Aorta (tissue), 5 donors: ENCODE measurements at places on chromosomes 6 and 20. TPM values are rescaled to one million over a fixed set of nuclear protein-coding genes. Genes with fewer than 3 reads are reported as not detected.
A peak's percentile ranks its signal among the peaks of the same experiment; 100 is the strongest.

GRCh38 chr6:168867247-168868102 lies 386.2 kb downstream of the THBS2 start:
- no peak for DNase-seq

- DNase-seq = no peak
Measured at GRCh38 chr6:44668391-44668930, 281.0 kb downstream of the CDC5L start.

DNA sequence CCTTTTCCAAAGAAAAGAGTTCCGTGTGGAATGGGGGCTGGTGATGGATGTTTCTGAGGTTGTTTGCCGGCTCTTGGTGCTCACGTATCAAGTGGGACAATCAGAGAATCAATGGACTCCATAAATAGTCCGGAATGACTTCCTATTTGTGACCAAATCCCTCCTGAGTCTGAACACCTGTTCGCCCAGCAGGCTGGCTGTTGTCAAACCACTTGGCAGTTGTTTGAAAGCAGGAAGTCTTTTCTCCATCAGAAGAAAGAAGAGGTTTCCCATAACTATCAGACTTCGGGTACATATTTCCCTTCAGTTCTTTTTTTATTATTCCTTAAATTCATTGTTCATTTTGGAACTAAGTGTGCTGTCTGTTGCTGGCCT lies 154.7 kb upstream of the RIN2 start:
- no peak for DNase-seq

GRCh38 chr6:111841822-111842221 lies 31.4 kb downstream of the FYN start:
- DNase-seq = no peak

GRCh38 chr6:105344881-105345370 lies 58.0 kb downstream of the PREP start:
- DNase-seq = no peak

DNA sequence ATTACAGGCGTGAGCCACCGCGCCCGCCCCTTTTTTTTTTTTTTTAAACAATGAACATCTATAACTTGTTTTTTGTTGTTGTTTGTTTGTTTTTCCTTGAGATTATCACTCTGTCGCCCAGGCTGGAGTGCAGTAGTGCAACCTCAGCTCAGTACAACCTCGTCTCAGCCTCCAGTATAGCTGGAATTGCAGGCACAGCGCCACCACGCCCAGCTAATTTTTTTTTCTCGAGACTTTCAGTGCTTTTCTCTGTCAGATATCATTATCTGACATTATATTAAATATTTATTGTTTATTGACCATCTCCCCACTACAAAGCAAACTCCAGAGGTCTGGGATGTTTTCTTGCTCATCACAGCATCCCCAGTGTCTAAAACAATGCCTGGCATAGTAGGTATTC lies 2.3 kb upstream of the DLK2 start:
- peak; percentile 11 for DNase-seq

DNA sequence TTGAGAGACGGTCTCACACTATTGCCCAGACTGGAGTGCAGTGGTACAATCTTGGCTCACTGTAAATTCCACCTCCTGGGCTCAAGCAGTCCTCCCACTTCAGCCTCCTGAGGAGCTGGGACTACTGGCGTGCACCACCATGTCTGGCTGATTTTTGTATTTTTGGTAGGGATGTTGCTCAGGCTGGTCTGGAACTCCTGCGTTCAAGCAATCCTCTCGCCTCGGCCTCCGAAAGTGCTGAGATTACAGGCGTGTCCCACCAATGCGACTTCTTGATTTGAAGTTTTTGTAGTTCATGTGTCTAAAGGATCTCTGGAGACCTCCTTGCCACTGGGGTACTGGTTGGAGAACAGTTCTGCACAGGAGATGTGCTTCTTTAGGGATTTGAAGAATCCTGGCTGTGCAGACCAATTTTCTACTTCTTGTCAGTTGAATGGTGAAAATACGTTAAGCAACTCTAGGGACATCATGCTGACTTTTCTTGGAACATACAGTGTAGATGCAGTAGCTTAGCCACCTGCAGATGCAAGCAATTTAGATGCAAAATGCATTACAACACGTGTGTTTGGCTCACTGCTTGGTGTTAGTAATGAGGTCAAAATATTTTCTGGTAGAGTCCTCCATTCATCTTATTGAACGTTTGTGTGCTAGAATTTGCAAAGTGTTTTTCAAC lies 28.2 kb downstream of the SYTL3 start:
- no peak for DNase-seq

The TCF21 gene
- 0.63 TPM for polyA plus RNA-seq

DNA sequence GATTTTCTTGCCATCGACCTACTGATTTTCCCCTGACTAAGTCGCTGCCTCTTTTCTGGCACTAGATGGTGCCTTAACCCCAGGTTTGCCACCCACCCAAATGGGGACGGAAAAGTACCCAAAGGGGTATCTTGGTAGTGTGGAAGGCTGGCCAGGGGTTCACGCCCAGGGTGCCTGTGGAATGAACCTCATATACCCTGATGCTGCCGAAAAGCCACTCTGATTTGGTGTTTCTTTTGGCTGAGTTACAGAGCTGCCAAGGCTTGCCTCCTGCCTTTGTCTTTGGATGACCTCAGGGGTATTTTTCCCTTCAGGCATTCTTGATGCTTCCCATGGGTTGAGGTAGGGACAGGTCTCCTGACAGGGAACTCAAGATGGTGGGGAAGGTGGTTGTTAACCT lies 78.1 kb downstream of the MAP3K7 start:
- no peak for DNase-seq

DNA sequence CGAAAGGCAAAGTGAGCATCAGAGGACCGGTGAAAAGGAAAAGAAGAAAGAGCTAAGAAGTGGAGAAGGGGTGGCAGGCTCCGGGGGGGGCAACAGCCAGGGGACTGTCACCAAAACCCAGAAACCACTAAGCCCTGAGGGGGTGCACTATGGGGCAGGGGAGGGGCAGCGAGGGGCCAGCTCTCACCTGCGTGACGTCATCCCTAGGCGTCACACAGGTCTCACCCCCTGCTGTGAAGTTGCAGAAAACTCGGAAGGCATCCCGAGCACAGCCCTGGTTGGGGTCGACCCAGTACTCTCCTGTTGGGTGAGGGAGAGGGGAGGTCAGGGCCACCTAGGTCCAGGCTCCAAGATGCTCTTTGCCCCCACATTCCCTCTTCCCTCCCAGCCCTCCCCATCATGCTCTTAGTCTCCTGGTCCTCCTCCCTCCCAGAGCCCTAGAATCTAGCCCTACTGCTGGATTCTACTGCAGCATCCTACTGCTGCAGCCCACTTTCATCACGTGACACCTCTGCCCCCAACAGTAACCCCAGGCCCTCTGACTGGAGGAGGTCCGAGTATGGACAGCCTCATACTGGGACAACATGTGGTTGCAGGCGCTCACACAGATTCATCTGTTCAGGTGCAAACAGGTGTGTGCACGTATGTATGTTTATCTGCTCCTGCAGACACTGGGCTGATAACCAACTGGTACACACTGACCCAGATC lies 27.4 kb downstream of the COL11A2 start:
- no peak for DNase-seq

GRCh38 chr20:17917832-17918618 lies 50.6 kb downstream of the SNX5 start:
- no peak for DNase-seq

DNA sequence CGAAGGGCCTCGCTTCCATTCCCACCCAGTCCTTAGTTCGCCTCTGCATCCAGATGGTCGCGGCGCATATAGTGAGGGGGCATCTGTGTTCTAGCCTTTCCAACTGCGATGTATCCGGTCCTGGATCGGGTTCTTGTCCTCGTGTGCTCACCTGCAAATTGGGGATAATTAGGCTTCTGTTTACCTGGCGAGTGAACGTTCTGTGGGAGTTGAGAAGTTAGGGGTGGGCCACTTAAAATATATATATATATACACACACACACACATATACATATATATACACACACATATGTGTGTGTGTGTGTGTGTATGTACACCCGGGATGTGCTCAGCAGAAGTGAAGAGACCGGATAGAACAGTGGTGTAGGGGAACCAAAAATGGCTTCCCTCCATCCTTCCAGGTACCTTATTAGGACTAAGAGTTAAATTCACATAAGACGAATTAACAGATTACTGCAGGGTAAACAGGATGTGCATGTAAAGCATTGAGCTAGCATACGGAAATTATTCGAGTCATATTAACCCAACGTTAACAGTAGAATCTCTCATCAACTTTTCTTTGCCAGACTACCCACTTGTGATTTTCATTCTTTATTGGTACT lies 537 bp downstream of the CSTF1 start:
- no peak for DNase-seq

- no peak for DNase-seq
Measured at GRCh38 chr20:19828232-19828631, 70.2 kb downstream of the RIN2 start.
